Foreskin keratinocyte (primary cell): ENCODE measurements at places on chromosomes 16 and 17. TPM values are rescaled to one million over a fixed set of nuclear protein-coding genes. Genes with fewer than 3 reads are reported as not detected.
A peak's percentile ranks its signal among the peaks of the same experiment; 100 is the strongest.

Gene RAMP2
- polyA plus RNA-seq = 0.13 and 0.21 TPM in 2 replicates

DNA sequence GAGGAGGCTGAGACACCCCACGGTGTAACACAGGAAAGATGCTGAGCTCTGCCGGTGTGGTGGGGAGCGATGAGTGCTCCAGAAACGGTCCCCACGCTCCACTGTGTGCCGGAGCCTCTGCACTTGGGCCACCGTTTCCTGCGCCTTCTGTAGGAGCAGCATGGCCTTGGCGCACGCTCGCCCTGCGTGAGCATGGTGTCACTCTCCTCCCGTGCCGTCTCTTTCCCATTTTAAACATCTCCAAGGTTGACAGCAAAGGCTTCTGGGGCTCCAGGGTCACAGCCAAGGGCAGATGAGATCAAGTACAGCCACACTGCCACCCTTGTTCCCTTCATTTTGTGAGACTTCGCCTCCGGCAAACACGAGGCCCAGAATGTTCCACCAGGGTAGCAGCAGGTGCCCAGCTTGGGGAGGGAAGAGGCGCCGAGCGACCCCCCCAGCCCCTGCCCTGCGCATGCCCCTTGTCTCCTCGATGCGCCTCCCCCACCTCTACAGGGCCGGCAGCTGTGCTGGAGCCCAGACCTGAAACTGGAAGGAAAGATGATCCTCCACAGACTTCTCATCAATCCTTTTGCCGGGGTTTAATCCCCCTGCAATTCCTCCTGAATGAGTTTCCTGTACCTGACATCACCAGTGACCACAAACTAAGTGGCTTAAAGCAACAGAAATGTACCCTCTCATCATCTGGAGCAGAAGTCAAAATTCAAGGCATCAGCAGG is 19.9 kb upstream of the OSGIN1 start:
- DNase-seq = no peak

GRCh38 chr16:78675951-78676792 is 576.7 kb downstream of the WWOX start:
- DNase-seq = no peak

DNA sequence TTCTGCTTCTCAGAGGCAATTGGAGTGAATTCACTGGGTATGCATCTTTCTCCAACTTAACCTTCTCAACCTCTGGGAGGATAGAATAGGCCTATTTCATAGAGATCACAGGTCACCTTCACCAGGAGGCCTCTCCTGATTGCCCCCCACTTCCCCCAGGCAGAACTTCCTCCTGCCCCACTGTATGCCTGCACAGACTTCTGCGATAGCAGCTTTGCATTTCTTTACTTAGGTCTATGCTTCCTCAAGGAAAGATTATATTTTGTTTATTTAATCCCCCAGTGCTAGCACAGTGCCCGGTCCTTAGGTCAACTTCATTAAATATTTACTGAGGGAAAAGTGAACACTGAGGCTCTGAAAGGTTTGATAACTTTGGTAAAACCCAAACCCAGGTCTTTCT is 19.9 kb downstream of the MYO18A start:
- no peak for DNase-seq

GRCh38 chr17:19904924-19905323 is 37.2 kb upstream of the ULK2 start:
- no peak for DNase-seq

- no peak for DNase-seq
Observed at GRCh38 chr17:8408371-8408770, 10.7 kb upstream of the RNF222 start.

DNA sequence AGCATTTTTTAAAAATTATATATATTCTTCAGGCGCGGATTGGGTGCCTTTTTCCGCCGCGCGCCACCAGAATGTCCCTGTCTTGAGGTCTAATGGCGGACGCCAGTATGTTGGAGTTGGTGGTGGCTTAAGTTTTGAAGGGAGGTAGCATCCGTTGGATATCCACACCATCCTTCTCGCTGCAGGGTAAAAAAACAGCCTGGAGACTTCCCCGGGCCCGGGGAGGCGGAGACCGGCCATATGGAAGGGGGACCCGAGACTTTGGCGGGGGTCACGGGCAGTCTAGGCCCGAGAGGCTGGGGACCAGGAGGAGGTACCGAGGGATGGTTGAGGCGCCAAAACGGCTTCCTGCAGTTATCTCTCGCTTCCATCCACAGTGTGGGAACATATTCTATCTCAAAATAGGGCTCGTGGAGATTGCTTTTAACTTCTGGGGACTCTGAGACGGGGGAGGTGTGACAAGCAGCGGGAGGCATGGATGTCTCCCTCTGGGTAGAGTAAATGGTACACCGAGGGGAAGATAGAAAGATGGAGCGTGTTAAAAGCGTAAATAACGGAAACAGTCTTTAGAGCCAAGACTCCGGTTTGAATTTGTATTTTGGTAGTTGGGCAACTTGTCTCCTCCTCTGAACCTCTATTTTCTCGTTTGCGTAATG is at the start of gene SF3B3:
SF3B3 (plus strand) TSS at position 74 of the 656 bp plus-strand sequence. CDS start 2,841 bp downstream, outside the sequence.
- peak; percentile 70 for DNase-seq

- no peak for DNase-seq
Observed at GRCh38 chr17:73667181-73667959, 23.1 kb upstream of the SDK2 start.

- DNase-seq = peak; percentile 59
Observed at GRCh38 chr16:59697236-59697635, 963.1 kb upstream of the GOT2 start.

DNA sequence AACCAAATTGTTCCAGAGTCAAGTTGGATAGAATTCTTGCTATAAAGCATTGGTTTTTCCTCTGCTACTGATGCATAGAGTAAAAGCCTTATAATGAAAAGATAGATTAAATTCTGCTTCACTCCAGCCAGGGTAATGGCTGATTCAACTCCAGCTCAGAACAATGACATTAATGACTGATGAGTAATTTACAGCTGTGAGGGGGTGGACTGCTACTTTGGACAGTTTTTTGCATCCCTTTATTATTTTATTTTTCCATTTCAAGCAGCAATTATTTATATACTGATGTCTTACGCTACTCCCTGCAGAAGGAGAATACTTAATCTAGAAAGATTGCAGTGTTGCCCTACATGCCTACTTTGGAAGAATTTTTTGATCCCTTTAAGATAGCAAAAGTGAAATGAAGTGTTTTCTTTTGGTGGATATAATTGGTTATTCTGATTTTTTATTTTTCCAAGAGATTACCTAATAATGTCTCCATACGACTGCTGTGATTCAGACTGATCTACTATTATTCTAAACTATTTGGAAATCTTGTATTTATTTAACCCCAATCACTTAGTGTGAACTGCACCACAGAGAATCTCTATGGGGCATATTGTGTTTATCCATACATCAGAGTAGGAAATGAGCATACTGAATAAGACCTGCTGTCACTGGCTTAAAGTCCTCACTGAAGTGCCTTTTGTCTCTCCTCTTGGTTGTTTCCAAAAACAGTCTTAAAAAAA is 149.5 kb downstream of the TRIM37 start:
- DNase-seq = no peak

DNA sequence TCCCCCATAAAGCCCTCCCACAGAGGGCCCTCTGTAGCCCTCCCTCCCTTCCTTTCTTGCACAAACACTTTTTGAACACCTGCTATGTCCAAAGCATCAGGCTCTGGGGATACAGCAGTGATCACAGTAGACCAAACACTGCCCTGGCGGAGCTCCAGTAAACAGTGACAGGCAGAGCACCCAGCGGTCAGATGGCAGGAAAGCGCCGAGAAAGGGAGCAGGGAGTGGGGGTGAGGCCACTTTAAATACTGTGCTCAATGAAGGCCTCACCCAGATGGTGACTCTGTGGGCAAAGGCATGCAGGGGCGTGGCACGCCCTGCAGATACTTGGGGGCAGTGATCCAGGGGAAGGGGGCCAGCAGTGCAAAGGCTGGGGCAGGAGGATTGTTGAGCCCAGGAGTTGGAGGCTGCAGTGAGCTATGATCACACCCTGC is 7.6 kb downstream of the PRR29 start:
- no peak for DNase-seq

DNA sequence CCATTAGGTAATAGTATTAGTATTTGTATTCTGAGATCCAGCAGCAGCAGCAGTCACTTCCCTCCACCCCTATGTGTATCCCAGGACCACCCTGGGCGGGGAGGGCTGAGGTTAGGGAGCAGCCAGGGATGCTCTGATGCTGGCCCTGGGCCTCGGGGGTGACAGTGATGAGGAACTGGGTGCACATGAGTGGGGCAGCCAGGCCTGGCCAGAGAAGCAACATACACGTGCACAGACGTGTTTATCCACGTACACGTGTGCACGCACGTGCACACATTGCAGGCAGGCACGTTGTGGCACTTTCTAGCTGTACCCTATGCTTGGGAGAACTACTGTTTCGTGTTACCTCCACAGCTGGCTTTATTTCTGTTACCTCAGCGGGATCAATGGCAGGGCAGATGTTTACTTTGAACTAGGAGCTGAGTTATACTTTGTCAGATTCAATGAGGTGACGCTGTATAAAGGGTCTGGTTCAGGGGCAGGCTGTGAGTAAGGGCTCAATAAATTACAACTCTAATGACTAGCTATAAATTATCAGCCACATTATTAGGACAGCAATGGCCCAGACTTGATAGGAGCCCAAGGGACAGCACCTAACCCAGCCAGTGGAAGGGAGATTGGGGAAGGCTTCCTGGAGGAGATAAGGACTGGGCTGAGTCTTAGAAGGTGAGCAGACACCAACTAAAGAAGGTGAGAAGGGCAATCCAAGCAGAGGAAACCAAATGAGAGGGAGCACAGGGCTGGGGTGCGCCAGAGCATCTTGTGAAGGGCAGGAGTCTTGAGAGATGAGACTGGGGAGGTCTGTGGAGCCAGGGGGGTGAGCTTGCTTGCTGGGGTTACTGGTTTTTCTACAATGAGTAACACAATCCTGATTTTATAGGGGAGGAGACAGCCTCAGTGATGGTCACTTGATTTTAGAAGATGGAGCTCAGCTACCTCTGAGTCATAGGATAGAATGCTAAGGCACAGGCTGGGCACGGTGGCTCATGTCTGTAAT is 22.4 kb upstream of the CA4 start:
- no peak for DNase-seq

DNA sequence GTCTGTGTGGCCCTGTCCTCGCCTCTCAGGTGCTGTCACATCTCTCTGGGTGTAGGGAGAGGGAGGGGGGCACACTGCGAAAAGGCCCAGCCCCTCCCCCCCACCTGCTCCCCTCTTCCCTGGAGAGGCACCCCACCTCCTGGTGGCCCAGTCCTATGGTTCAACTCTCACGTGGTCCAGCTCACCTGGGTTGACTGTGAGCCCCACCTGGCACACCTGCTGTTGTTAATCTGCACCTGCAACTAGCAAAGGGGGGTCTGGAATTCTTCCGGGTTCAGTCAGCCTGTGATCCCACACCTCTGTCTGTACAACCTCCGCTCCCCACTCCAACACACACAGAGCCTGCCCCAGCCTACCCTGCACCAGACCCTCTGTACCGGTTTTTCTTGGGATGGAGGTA is 2.0 kb upstream of the SYNGR2 start:
- no peak for DNase-seq

DNA sequence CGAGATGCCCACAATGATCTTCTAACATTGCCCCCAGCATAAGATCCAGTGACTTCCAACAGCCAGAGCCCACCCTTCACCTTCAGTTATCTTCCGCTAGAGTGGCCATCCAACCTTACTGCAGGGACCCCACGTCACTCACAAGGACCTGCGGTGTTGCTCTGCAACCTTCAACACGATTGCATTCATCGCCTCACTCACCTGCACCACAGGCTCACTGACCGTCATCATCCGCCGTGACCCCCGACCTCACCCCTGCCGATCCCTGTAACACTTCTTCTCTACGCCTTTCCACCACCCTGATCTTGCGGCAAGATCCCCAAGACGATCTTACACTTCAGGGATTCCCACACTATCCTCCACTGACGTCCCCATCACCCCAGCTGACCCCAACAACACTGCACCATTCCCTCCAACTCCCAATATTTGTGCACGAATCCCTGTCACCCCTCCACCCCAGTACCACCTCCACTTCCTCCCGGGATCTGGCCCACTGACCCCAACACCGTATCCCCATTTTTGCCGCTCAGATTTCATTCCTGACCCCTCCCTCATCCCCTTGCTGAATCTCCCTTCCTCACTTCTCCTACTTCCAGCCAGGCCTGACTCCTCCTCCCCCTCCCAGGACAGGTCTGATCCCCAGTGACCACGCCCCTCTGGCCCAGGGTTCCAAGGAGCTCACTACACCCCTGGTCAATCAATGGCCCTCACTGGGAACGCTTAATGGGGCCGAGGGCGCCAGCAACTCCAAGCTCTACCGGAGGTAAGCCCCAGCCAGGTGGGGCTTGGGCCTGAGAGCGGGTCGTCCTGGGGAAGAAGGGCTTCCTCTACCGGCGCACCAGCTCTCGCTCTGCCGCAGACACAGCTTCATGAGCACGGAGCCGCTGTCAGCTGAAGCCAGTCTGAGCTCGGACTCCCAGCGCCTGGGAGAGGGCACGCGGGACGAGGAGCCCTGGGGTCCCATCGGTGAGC is 7.6 kb downstream of the RUNDC3A start:
- no peak for DNase-seq

Gene TLCD1
- 17.7 and 19.4 TPM in 2 replicates for polyA plus RNA-seq

- DNase-seq = no peak
Observed at GRCh38 chr17:72226322-72226721, 105.5 kb downstream of the SOX9 start.

Gene ACSM2A
- polyA plus RNA-seq = not detected in 2 replicates

Gene HSDL1
- polyA plus RNA-seq = 7.8 and 8.1 TPM in 2 replicates

- no peak for DNase-seq
Observed at GRCh38 chr16:11109566-11109965, 146.4 kb downstream of the SOCS1 start.

DNA sequence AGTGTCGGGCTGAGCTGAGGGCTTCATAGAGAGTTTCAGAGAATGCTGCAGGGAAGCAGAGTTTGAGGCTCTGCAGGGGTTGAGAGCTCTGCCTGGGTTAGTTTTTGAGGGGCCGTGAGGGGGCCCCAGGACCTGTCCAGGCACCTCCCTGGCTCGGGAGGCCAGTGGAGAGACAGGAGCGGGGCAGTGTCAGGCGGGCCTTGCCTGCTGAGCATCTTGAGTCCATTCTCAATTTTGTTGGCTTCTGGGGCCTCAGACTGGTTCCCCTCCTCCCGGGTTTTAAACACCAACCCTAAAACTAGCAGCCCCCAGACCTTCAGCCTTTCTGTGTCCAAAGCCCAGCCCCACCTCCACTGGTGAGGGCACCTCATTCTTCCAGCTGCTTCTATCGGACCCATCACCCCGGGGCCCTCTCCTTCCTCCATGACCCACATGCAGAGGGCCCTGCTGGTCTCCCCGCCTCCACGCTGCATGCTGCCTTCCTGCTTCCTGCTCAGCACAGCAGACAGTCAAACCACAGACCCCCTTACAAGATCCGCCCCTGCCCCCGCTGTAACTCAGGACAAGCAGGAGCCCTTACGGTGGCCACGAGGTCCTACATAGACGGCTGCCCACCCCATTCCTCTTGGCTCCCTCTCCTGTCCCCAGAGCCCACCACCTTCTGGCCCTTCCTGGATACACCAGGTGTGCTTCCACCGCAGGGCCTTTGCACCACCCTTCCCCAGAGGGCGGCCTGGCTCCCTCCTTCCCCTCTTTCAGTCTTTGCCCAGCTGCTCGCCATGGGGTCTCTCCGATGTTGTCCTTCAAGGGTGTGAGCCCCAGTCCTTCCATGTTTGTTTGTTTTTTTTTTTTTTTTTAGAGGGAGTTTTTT is 3.8 kb downstream of the RNF213 start:
- no peak for DNase-seq

Gene SLFN5
- polyA plus RNA-seq = 3.3 and 8.0 TPM in 2 replicates

- no peak for DNase-seq
Observed at GRCh38 chr16:86791287-86792035, 213.1 kb downstream of the FOXL1 start.

Gene LAT
- 2.3 and 2.4 TPM in 2 replicates for polyA plus RNA-seq

GRCh38 chr17:42891539-42892152 is 9.0 kb upstream of the G6PC1 start:
- no peak for DNase-seq

Gene SPNS2
- polyA plus RNA-seq = 0.22 and 0.47 TPM in 2 replicates

Gene MYL4
- not detected in 2 replicates for polyA plus RNA-seq
